ENCODE measurements at places on chromosomes 7 and 10.

- no peak for DNase-seq
These were observed 414.7 kb downstream of the PLXNA4 start for GRCh38 chr7:132161533-132161915.

DNA sequence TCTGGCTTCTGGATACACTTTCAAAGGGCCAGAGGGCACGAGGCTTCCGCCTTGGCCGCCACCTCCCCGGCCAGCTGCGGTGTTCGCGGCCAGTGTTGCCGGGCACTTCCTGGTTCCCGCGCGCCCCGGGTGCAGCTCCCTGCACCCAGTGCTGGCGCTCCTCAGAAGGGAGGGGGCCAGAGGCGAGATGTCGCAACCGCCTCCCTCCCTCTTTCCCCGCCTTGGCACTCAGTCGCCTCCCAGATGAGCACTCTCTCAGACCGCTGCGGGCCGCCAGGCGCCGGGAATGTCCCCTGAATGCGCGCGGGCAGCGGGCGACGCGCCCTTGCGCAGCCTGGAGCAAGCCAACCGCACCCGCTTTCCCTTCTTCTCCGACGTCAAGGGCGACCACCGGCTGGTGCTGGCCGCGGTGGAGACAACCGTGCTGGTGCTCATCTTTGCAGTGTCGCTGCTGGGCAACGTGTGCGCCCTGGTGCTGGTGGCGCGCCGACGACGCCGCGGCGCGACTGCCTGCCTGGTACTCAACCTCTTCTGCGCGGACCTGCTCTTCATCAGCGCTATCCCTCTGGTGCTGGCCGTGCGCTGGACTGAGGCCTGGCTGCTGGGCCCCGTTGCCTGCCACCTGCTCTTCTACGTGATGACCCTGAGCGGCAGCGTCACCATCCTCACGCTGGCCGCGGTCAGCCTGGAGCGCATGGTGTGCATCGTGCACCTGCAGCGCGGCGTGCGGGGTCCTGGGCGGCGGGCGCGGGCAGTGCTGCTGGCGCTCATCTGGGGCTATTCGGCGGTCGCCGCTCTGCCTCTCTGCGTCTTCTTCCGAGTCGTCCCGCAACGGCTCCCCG is at the start of gene FFAR4:
TSS of gene FFAR4 (plus strand) at position 231 of the 842 bp plus-strand sequence. CDS start at position 287, 56 bp downstream.
- no peak for DNase-seq

DNA sequence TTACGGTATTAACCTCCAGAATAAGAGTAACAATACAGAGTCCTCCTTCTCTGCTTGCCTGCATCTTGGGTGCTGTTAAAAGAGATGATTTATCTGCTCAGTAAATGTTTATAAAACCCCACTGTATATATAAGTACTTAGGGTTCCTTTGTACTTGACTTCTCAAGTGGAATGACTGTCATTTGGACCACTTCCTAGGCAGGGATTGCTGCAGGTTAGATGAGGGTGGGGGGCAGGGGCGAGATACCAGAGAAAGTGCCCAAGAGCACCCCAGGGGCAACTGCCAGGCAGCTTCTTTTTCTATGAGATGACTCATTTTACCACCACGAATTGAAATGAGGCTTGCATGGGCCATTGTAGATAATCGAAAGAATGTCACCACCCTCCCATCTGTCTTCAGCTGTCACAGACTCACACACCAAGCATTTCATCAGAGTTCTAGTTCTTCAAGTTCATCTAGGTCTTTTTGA is 421.9 kb upstream of the GALNT17 start:
- DNase-seq, result no peak

DNA sequence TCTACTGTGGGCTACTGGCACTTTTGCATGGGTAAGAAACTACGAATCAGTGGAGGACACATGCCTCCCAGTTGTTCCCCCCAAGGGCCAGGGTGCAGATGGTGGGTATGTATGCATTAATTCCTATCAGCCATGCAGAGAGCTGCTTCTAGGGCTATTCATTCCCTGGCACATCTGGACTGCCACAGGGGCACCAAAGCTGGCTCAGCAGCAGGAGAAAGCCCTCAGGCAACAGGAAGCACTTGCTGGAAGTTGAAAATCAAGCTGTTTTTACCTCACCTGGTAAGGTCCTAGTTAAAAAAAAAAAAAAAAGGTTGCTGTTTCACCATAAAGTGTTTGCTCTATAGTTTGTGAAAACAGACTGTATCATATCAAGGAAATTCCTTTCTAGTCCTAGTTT is 1342.6 kb downstream of the REEP3 start:
- no peak for DNase-seq

DNA sequence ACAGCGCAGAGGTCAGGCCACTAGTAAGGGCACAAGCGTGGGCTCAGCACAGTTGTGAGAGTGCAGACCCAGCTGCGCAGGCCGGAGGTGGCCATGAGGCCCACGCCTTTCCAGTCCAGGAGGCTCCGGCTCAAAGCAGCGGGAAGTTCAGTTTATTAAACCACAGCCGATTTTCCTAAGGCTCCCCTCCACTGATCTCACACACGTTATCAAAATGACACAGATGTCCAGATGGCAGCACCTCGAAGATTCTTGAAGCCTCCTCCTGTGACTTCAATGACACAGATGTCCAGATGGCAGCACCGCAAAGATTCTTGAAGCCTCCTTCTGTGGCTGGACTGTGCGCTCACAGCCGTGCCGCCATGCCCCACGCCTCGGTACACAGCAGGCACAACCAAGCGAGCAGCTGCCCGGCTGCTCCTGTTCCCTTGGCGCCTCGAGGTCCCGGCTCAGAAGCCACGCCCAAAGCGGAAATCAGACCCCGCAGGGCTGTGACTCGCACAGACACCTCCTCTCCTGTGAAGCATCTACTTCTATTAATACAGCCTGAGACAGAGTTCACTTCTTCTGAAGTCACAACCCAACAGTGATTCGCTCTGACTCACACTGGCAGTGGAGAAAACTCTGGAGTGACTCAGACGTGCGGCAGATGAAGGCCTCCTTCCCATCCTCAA is 122.7 kb downstream of the MAD1L1 start:
- no peak for DNase-seq

- no peak for DNase-seq
These were observed 8.4 kb downstream of the PRKAG2 start for GRCh38 chr7:151868396-151869108.

DNA sequence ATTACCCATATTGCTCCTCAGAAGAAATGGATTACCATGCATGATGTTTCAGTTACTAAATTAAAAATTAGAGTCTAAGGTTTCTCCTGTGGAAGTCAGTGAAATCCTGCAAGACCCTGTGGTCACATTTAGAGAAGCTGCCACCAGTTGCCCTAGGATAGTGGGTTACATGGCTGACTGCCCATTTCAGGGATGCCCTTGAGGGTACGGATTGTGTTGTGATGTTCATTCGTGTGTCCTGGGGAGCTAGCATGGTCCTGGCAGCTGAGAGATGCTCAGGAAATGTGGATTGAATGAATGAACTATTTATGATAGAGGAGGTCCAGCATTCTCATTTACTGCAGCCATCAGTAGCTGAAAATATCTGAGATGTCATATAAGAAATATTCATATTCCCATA is 55.1 kb downstream of the TMEM178B start:
- no peak for DNase-seq

DNA sequence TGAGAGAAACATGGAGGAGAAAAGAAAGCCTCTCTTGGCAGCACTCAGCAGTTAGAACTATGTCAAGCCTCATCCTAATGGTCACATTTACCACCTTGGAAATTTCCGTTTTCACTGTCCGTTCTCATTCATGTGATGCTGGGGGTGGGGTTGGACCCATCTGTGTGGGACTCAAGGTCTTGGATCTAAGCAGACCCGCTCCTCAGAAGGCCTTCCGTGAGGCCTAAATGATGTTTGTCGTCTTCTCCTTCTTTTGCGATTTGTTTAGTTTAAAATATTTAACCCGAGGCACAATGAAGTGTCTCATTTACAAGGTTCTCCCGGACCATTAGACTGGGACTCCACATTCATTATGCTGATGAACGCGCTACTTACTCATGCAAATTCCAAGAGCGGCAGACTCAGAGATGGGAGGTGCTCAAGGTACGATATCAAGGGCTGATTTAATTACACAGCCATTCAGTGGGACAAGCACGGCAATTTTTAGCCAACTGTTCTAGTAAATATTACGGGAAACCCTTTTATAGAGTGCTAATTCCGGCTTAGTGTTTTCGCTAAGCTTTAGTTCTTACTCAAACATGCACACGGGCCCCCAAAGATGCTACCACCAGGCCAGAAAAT is 109.1 kb upstream of the EFCAB10 start:
- DNase-seq, result no peak

GRCh38 chr7:154841731-154842331 is 161.1 kb downstream of the PAXIP1 start:
- DNase-seq, result no peak

- DNase-seq, result no peak
These were observed 137.2 kb downstream of the PHTF2 start for GRCh38 chr7:77935652-77936348.

- DNase-seq, result no peak
These were observed 214.2 kb downstream of the ZNF248 start for GRCh38 chr10:37643187-37643586.

GRCh38 chr7:129390314-129390713 is 43.9 kb upstream of the STRIP2 start:
- no peak for DNase-seq

DNA sequence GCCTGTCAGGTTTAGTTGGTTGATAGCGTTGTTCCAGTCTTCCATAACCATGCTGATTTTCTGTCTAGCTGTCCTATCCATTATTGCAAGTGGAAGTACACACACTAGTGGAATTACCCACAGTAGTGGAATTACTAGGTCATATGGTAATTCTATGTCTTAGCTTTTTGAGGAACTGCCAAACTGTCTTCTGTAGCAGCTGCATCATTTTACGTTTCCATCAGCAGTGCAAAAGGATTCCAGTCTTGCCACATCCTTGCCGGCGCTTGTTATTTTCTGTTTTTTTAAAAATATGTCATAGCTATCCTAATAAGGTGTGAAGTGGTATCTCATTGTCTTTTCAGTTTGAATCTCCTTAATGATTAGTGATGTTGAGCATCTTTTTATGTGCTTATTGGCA is 17.2 kb upstream of the RHBDD2 start:
- no peak for DNase-seq

GRCh38 chr7:94620703-94621118 is 35.2 kb downstream of the SGCE start:
- DNase-seq, result peak; percentile 1

DNA sequence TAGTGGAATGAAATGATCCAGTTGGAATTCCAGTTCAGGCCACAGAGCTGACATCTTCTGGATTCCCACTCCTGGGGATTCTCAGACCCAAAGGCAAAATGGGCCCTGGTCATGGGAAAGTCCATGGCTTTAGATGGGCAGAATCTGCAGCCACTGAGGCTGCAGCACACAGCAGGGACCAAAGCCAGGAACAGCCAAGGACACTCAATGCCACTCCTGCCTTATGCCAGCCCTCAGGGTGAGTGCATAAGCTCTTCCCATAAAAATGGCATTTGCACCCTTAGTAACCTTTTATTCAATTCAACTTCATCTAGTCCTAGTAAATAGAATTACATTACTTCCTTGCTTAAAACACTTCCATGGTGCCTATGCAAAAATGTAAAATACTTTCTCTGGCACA is 274.4 kb downstream of the KCNMA1 start:
- DNase-seq, result no peak

- no peak for DNase-seq
These were observed 25.4 kb downstream of the GBX1 start for GRCh38 chr7:151141855-151142685.

DNA sequence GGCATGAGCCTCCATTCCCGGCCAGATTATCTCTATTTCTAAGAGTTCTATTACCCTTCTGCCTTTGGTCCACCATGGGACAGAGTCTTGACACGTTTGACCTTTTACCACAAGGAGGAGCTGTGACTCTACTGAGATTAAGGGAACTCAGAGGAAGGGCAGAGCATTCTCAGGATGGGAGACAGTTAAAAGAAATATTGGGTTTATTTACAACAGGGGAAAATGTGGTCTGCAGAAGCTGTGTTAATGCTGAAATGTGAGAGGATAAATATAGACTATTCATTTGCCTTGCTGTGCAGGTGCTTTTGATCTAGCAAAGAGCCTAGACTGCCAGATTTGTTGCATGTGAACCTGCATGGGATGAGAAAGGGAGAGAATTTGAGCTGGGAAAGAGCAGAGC is 45.8 kb upstream of the PRSS58 start:
- DNase-seq, result no peak

All from stimulated activated CD4-positive, alpha-beta T cell treated with anti-CD3 and anti-CD28 coated beads, Interleukin-15, amount 100 ng/mL, for 1 hour (primary cell).